ENCODE measurements at places on chromosomes 13 and 19. TPM values are rescaled to one million over a fixed set of nuclear protein-coding genes. Genes with fewer than 3 reads are reported as not detected.

- DNase-seq: no peak
Measured at GRCh38 chr19:15330801-15331418, 1.4 kb downstream of the BRD4 start.

- peak; percentile 37 for DNase-seq
Measured at GRCh38 chr19:8161135-8161646, 11.8 kb upstream of the FBN3 start.

GRCh38 chr13:94588541-94588940, 7.4 kb downstream of the TGDS start:
- no peak for DNase-seq

DNA sequence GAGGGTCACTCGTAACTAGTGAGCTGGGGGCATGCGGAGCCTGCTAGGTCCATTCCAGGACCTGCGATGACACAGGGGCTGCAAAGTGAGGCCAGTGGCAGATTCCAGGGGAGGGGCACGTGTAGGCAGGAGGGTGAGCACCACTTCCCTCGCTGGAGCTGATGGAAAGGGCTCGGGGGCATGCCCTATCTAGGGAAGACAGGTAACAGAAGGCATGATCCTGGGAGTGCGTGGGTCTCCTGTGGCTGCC, 51.2 kb downstream of the KLF2 start:
- DNase-seq: no peak

DNA sequence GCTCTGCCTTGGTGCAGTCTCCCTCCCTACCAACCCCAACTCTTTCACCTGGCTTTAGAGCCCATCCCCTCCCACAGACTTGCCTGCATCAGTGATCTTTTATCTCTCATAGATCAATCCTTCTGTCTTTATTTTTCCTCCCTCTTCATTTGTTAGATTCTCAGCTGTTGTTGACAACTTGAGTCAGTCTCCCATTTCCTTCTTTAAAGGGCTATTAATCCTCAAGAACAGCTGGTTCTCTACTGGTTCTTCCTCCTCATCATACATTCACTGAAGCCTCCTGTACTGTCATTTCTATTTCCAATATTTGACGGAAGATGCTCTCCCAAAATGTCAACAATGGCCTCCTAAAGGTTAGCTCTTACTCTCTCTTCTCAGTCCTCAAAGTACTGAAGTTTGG, 408.2 kb downstream of the TBC1D4 start:
- DNase-seq: no peak

DNA sequence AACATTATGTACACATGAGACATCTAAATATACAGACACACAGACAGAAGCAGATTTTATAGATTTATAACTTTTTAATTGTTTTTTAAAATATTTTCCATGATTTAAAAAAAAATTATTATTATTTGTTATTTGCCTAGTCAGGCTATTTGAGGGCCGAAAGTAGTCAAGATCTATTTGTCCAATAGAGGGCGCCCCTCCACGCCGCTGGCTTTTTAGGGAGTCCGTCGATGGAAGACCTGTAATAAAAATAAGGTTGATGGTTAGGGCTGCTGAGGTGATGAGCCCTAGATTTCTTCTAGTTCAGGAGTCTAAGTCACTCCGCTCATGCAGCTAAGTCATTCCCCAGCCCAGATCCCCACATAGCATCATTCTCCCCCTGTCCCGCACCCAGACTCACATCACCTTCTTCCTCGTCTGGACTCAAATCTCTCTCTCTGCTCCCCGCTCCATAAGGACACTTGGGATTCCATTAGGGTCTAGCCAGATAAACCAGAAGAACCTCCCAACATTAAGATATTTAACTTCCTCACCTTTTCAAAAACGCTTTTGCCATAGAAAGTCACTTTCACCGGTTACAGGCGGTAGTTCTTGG, 33.9 kb upstream of the CEACAM21 start:
- peak; percentile 89 for DNase-seq

- DNase-seq: no peak
Measured at GRCh38 chr13:83546476-83546875, 335.8 kb downstream of the SLITRK1 start.

DNA sequence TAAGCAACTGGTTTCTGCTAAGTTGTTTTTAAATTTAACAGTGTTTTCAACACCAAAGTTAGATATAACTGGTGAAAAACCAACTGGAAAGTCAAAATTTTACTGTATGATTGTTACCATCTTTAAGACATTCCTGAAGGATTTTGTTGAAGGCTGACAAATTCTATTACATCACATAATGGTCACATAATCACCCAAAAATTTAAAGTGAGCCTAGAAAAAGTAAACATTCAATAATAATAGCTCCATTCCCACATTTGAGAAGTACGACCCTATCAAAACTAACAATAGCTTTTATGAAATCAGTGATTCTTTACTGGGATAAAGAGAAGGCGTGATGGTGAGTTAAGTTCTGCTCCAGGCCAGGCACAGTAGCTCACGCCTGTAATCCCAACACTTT, 51.6 kb downstream of the USP12 start:
- DNase-seq: no peak

GRCh38 chr13:51341791-51342190, 2.3 kb downstream of the SERPINE3 start:
- no peak for DNase-seq

- DNase-seq: no peak
Measured at GRCh38 chr13:21282065-21282464, 105.6 kb downstream of the MRPL57 start.

DNA sequence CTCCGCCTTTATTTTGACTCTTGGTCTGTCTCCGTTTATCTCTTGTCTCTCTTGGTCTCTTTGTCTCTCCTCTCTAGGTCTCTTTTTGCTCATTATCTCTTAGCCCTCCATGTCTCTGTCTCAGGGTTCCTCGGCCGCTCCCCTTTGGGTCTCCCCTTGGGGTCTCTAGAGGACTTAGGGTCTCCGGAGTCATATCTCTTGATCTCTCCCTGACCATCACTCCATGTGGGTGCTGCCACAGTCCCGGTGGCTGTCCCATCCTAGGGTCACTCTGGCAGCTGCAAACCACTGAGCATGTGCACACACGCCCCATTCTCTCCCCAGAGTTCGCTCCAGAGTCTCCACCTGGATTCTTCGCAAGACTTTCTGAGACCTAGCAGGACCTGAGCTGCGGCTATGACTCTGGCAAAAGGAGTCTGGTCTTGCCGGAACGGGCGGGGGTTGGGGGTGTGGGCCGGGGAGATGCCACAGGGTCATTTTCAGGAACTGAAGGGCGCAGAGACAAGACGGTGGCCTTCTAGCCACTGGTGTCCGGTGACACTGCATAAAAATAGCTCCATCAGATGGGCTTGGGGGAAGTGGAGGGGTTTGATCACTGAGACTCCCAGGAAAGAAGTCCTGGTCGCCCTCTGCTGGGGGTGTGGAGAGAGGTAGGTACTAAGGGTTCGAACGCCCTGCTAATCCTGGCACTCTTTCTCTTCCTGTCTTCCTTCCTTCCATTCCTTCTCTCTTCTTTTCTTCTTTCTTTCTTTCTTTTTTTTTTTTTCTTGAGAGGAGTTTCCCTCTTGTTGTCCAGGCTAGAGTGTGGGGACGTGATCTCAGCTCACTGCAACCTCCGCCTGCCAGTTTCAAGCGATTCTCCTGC, 1.2 kb upstream of the KCNA7 start:
- DNase-seq: no peak

DNA sequence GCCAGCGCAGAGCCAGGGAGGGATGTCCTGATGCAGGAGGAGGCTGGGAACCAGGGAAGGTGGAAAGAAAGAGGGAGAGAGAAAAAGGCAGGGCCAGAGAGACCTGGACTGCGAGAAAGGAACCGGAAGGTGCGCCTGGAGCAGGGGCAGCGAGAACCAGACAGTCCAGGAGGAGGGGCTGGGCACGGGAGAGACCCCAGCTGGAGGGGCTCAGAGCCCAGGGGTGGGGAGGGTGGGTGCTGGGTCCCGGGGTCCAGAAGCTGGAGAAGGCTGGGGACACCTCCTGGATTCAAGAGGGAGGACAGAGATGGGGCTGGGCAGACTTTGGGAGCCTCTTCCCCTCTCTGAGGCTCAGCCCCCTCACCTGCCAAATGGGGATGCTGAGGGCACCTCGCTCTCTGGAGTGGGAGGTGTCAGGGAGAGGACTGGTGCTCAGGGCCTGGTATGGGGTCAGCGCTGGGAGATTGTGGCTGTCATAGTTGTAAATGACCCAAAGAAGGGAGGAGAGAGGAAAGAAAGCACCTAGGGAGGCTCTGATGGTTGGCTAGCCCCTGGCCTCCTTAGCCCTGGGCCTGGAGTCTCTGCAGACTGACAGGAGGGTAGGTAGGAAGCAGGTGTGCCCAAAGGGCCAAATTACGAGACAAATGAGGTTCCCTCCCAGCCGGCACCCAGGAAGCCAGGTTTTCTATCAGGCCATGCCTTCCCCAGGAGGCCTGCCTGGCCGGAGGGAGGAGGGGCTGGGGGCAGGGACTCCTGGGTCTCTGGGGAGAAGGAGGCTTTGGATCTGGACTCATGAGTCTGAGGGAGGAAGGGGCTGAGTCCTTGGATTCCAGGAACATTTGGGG, 1.3 kb upstream of the SPACA6 start:
- DNase-seq: no peak

GRCh38 chr13:94009701-94010100, 469.8 kb downstream of the DCT start:
- no peak for DNase-seq

- DNase-seq: no peak
Measured at GRCh38 chr19:20925481-20925880, 2.4 kb downstream of the ZNF85 start.

The C19orf85 gene
- total RNA-seq: not detected

The FCHO1 gene
- 0.24 TPM for total RNA-seq

The CALR3 gene
- not detected for total RNA-seq

The AZU1 gene
- not detected for total RNA-seq

The PODNL1 gene
- 2.5 TPM for total RNA-seq

The VN1R4 gene
- total RNA-seq: not detected

The C19orf67 gene
- not detected for total RNA-seq

Measured in Right ventricle myocardium inferior (tissue), 1 donor.